ENCODE measurements at places on chromosomes 3 and 15.

DNA sequence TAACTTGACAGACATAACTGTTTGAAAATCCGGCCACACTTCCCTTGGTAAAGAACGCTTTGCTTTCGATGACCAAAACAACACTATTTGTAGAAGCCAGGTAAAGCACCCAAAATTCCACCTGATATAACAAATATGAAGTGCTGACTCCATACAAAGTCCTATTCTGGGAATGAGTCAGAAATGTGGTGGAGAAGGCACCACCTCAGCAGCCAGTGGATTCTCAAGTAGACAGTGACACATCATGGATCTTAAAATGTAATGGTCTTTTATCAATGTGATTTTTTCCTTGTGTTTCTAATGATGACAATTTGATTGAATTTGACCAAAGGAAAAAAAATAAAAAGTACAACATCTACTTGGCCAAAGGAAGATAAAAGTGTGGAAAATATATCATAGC is 135.0 kb upstream of the WNT5A start:
- DNase-seq, result no peak

DNA sequence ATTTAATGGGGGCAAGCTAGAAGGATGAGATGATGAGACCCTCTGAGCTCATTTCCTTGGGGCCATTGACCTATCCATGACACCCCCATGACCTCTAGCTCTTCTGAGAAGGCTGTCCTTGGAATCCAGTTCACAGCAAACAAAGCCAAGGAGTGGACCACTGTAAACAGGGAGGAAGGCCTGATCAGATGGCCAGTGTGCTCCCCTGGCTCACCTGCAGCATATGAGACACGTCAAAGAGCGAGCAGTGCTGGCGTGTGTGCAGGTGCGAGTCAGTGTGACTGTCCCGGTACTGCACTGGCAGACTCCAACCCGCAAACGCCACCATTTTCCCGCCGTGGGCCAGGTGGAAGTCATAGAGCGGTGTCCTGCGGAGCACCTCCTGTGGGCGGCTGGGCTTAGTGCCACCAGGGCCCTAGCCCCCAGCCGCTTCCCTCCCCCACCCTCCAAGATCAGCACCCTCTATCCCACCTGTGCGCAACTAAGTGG is 339 bp downstream of the AMT start:
- DNase-seq, result no peak

GRCh38 chr3:56314842-56315241 is 153.4 kb downstream of the ERC2 start:
- peak; percentile 36 for DNase-seq

- DNase-seq, result no peak
Observed at GRCh38 chr15:95522533-95522932, 808.0 kb upstream of the NR2F2 start.

GRCh38 chr15:66761726-66762595 is 59.9 kb downstream of the SMAD6 start:
- DNase-seq, result peak; percentile 68

DNA sequence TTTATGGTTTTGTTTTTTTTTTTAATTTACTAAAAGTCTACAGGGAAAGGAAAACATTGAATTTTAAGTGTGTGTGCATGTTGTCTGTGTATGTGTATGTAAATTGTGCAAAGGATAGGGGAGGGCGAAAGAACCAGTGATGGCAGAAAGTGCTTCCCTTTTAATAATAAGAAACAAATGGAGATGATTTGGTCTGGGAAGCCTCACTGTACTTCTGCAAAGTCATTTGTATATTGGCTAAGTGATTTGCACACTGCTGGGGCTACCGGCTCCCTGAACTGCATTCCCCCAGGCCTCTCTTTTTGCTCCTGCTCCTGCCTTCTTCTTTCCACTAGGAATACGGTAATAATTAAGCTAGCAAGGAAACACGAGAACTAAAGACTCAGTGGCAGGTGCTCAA is 101.2 kb downstream of the CD47 start:
- no peak for DNase-seq

- DNase-seq, result peak; percentile 12
Observed at GRCh38 chr3:17207019-17207418, 322.3 kb downstream of the PLCL2 start.

GRCh38 chr3:53320697-53321096 is 26.6 kb downstream of the DCP1A start:
- DNase-seq, result no peak

GRCh38 chr3:79361748-79362378 is 405.9 kb downstream of the ROBO1 start:
- peak; percentile 28 for DNase-seq

- DNase-seq, result no peak
Observed at GRCh38 chr3:169591159-169591951, 72.2 kb downstream of the MECOM start.

GRCh38 chr3:155785662-155786295 is 20.3 kb downstream of the C3orf33 start:
- no peak for DNase-seq

GRCh38 chr15:71916834-71917233 is 106.5 kb downstream of the NR2E3 start:
- no peak for DNase-seq

GRCh38 chr3:46184469-46184868 is 23.6 kb downstream of the CCR1 start:
- DNase-seq, result peak; percentile 54

GRCh38 chr3:150074277-150074676 is 103.6 kb upstream of the PFN2 start:
- DNase-seq, result no peak

- no peak for DNase-seq
Observed at GRCh38 chr3:155435821-155436220, 142.3 kb upstream of the STRIT1 start.

- DNase-seq, result no peak
Observed at GRCh38 chr3:154102225-154102624, 19.0 kb upstream of the ARHGEF26 start.

- DNase-seq, result peak; percentile 13
Observed at GRCh38 chr3:13087320-13087990, 14.2 kb upstream of the IQSEC1 start.

DNA sequence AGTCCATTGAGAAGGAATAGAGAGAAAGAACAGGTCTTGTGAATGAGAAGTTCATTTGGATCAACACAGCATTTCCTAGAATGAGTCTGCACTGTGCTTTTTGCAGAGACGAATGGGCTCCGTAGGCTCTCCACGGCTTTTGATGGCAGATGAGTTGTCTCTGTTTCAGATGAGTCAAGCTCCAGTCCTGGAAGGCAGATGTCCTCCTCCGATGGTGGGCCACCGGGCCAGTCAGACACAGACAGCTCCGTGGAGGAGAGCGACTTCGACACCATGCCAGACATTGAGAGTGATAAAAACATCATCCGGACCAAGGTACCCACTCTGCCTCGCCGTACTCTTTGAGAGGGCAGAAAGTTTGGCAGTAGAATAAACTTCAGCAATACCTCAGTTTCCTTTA is 70.5 kb downstream of the SIDT1 start:
- DNase-seq, result no peak

DNA sequence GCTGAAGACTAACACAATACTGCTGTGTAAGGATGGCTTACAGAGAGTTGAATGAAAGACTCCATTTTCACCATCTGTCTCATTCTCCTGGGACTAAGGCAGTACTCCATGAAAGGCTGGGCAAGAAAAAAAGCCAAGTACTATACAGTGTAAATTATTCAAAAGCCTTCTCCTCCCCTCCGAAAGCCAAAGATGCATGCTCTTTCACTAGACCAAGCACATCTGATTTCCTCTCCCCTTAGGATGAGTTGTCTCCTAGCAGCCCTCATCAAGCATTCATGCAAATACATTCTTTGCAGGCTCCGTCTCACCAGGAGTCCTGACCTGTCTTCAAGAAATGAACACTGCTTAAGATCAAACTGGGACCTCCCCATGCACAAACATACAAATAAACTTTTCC is 133.5 kb upstream of the THBS1 start:
- DNase-seq, result no peak

- DNase-seq, result no peak
Observed at GRCh38 chr3:176247191-176247590, 950.1 kb downstream of the TBL1XR1 start.

DNA sequence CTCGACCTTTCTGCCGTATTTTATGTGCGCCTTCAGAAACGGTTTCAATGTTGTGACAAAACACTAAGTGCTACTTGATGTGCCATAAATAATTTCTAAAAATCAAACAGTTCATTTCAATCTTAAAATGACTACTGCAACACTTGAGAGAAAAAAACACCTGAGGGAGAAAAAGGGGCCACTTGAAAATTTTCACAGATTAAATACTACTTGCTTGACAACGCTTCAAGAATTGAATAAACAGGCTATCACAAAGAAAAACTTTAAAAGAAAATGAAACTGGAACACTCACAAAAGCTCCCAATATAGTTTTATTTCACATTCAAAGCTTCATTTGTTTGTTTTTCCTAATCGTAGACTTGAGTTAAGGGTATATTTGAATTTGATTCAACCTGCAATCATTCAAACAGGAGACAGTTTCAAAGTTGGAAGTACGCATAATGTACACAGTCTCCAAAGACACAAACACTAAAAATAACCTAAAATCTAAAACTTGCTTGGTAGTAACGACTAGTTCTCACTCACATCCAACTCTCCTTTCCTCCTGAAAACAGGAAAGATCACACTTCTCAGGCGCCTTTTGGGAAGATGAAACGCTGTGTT is 380.7 kb downstream of the ERC2 start:
- DNase-seq, result no peak

DNA sequence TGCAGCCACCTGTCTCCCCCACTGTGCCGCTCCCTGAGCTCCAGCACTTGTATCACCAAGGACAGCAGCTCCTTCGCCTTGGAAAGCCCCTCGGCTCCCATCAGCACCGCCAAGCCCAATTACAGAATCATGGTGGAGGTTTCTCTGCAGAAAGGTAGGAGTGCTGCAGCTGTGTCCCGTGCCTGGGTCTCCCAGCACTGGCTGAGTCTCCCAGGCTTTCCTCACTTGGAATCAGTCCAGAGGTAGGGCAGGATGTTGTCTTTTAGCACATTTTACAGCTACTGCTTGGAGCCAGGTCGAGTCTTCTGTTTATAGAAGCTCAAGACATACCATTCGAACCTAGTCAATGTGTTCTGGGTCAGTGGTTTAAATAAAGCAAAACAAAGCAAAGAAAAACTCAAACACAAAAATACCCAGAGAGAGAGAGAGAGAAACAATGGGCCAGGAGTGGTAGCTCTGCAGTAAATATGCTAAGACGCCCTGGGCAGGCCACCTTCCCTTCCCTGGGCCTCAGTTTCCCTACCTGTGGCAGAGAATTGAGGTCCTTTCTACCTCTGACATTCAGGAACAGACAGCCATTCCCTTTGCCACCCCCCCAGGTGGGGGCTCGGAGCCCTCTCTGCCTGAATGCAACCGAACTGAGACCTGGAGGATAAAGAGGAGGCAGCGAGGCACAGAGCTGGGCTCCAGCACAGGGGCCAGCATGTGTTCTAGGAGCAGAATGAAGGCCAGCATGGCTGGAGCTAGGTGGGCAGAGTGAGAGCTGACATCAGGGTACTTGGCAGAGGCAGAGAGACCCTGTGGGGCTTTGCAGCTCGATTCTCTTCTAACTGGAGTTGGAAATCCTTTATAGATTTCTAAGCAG is 44.1 kb downstream of the STARD5 start:
- no peak for DNase-seq

DNA sequence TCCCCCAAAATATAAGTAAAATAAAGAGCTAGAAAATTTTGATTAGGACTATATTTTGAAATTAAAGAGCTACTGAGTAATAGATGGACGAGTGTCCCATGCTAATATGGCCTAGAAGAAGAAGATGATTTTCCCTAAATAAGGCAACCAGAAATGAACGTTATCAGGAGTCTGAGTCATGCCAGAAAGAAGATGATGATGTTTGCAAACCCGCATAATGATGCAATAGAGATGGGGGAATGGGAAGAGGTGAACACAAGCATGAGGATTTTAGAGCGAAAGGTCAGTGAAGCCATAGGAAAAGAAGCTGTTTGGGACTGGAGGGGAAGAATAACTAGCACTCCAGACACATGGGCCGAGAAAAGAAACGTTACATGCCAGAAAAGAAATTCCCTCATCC is 71.7 kb downstream of the FGF12 start:
- no peak for DNase-seq

GRCh38 chr3:43468133-43468532 is 153.7 kb downstream of the ANO10 start:
- DNase-seq, result no peak

GRCh38 chr3:14761866-14762265 is 56.9 kb upstream of the FGD5 start:
- no peak for DNase-seq

GRCh38 chr3:16841904-16842271 is 42.9 kb upstream of the PLCL2 start:
- no peak for DNase-seq

DNA sequence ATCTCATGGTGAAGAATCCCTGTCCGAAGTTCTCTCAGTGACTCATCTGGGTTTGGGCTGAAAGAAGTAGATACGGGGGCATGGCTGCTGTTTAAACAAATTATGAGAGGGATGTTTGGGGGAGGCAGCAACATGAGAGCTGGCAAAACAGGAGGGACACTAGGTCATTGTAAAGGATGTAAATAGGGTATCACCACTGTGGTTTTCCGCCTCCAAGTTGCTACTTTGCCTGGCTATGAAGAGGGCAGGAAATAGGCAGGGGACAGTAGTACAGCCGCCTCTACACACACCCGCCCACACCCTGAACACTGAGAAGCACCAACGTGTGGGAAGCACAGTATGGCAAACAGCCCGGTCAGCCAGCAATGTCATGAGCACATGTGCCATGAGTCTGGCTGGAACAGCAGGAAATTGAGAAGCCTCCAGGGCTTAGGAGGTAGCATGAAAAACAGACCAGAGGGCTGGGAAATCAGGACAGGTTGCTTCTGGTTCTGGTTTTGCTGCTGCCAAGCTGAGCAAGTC is 17.1 kb downstream of the HEXA start:
- peak; percentile 81 for DNase-seq

DNA sequence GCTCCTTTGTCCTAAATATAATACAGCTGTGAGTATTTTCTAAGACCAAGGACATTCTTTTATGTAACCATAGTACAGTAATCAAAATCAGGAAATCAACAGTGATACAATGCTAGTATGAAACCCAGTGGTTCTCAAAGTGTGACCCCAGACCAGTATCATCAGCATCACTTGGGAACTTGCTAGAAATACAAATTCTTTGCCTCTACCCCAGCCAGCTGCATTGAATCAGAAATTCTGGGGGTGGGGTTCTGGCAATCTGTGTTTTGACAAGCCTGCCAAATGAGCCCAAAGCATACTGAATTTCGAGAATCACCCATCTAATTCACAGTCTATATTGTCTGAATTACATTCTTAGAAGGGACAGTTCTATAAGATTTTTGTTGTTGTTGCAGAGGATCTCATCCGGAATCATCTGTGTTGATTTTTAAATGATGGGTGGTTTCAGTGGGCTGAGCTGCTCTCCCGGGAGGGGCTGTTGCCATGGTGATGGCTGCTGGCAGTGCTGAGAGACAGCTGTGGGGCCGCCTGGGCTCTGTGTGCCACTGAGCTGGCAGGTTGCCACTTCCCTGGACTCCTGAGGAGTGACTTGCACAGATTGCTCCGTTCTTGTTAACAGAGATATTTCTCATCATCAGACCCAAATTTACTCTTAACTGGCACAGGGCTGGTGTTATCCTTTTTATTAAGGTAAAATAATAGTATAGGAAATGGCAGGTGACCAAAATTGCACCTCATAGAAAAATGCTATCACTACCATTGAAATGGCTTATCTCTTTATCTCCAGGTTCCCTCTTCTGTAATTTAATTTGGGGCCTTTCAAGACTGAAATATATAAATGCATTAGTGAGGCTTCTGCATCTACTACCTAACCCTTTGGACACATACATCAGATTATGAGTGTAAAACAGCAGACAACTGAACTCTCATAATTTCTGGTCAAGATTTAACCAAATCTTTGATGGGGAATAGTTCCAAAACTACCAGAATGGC is 56.5 kb downstream of the NEK11 start:
- DNase-seq, result no peak

Measured in stromal cell of bone marrow (primary cell).